ENCODE measurements at places on chromosomes 3 and 15.

DNA sequence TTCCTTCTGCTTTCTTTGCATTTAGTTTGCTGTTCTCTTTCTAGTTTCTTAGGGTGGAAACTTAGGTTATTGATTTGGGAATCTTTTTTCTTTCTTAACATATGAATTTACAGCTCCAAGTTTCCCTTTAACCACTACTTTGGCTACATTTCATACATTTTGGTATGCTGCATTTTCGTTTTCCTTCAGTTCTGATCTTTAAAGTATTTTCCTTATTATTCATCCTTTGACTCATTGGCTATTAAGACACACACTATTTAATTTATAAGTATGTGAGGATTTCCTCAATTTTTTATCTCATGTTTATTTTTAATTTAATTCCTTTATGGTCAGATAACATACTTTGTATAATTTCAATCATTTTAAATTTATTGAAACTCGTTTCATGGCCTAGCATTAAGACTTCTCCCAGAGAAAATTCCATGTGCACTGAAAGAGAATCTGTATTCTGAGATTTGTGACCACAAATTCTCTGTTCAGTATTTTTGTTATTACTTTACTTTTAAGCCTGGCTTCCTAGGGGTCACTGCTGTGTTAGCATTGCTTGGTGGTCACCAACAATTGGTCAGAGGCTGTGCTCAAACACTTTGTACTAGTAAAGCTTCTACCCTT is 87.7 kb downstream of the CFAP20DC start:
- no peak for DNase-seq

- no peak for DNase-seq
These were observed 13.4 kb upstream of the ITGA11 start for GRCh38 chr15:68445351-68445750.

GRCh38 chr3:145817870-145818483 is 343.0 kb downstream of the PLOD2 start:
- no peak for DNase-seq

DNA sequence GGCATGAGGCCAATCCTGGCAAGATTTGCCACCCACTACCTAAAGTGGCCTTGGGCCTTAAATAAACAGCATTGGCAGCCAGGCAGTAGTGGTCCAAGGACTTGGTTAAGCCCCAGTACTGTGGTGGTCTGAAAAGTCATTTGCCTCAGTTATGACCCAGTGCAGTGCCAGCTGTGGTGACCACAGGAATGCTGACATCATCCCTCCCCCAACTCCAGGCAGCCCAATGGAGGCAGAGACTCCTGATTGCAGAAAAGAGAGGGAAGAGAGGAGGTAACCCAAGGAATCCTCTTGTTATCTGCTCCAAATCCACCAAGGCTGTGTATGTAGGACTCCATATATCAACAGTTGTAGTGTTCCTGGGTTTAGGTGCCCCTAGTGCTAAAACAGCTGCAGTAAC is 883.6 kb downstream of the SQOR start:
- DNase-seq, result no peak

DNA sequence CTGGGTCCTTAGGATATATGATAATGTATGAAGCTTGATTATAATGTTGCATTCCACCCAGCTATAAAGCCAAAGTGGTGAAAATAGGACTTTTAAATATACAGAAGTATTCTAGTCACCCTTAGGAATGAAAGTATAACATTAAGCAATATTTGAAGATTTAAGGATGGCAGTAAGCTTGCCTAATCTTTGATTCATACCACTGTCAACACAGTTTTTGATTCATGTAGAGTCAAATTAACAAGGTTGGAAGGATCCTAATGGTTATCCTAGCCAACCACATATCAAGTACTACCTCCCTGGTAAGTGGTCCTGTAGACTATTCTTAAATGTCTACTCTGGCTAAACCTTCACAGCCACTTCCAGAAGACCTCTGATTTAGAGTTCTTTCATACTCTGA is 18.6 kb downstream of the ARIH1 start:
- no peak for DNase-seq

DNA sequence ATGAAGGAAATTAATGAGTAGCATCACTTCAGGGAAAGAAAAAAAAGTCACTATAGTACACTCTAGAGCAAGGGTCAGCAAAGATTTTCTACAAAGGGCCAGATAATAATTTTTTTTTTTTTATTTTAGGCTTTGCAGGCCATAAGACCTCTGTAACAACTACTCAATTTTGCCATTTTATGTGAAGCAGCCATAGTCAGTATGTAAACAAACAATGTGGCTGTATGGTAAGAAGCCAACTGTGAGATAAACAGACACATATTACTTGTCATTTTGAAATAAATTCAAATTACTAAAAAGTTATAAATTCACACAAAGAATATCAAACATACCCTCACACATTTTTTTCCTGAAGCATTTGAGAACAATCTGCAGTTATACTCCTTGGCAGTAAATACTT is 40.6 kb downstream of the SCAPER start:
- no peak for DNase-seq

DNA sequence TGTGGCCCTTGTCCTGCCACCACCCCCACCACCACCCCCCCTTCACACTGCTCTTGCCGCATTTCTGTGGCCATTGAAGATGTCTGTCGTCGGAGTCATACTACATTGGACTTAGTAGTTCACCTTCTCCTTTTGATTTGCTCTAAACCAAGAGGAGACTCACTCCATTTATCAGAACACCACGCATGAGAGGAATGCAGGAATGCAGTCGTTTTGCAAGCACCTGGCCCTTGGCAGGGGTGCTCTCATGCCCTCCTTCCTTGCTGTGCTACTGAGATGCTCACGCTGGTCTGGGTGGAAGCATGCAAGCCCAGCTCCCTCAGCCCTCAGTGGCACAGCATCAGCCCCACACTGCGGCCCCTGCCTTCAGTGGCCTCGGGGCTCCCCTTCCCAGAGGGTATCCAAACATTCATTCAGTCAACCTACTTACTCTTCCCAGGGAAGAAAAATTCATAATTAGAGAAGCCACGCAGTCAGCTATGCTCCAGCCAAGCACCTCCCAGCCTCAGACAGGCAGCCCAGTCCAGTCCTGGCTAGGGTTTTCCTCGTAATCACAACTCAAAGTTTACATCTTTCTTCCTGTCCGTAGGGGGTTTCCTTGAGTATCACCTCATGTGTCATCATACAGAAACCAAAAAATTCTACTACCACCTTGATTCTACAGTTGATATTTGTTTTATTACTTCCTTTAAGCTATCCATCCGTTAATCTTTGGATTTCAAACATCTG is 520.0 kb downstream of the GABRG3 start:
- no peak for DNase-seq

DNA sequence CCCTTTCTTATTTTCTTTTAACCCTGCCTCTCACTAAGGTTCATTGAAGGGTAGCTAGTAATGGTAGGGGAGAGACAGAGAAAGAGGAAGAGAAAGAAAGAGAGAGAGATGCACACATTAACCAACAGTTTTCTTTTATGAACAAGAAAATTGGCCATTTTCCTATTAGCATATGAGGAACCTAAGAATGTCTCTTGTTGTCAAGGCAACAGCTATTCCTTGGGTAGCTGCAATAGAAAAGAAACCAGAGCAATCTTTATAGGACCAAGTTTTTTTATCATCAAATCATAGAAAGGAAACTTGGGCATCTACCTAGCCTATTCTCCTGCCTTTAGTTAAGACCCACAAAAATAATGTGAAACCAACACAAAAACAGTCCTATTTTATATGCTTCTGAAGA is 15.0 kb upstream of the CCDC39 start:
- no peak for DNase-seq

- no peak for DNase-seq
These were observed 61.3 kb downstream of the UBE2E2 start for GRCh38 chr3:23264413-23264812.

Data from NCI-H1417 treated with DMSO at 0.1 percent for 48 hours (cell line).